ENCODE measurements at places on chromosomes 4 and X. TPM values are rescaled to one million over a fixed set of nuclear protein-coding genes. Genes with fewer than 3 reads are reported as not detected.

PJA1 gene
- 11.8 TPM for total RNA-seq

USP26 gene
- total RNA-seq: not detected

GPAT3 gene
- 15.1 TPM for total RNA-seq

IGSF1 gene
- 0.08 TPM for total RNA-seq

MTMR1 gene
- 36.1 TPM for total RNA-seq

MAGEA12 gene
- total RNA-seq: not detected

FAM47A gene
- total RNA-seq: not detected

SHISA3 gene
- 0.18 TPM for total RNA-seq

VGLL1 gene
- not detected for total RNA-seq

NXF2 gene
- not detected for total RNA-seq

FAM133A gene
- total RNA-seq: not detected

NSG1 gene
- total RNA-seq: not detected

GABRQ gene
- total RNA-seq: 0.03 TPM

RAB39B gene
- total RNA-seq: 2.0 TPM

SPANXN4 gene
- total RNA-seq: not detected

Measured in Panc1 (cell line).